ENCODE measurements at places on chromosomes 2 and 18. TPM values are rescaled to one million over a fixed set of nuclear protein-coding genes. Genes with fewer than 3 reads are reported as not detected.

FBXO36 gene
- polyA plus RNA-seq, result 0.44 TPM

CIB4 gene
- polyA plus RNA-seq, result not detected

TBC1D8 gene
- 50.4 TPM for polyA plus RNA-seq

AQP12A gene
- not detected for polyA plus RNA-seq

ABCG8 gene
- not detected for polyA plus RNA-seq

DLX1 gene
- 0.04 TPM for polyA plus RNA-seq

MROH2A gene
- polyA plus RNA-seq, result not detected

PRSS56 gene
- polyA plus RNA-seq, result 0.82 TPM

C2orf74 gene
- polyA plus RNA-seq, result 13.8 TPM

WNT6 gene
- polyA plus RNA-seq, result 0.20 TPM

KLHL41 gene
- polyA plus RNA-seq, result 639 TPM

SERPINB3 gene
- polyA plus RNA-seq, result 0.08 TPM

CACNB4 gene
- 0.10 TPM for polyA plus RNA-seq

SDC1 gene
- polyA plus RNA-seq, result 0.10 TPM

RNF181 gene
- polyA plus RNA-seq, result 156 TPM

IL1RL1 gene
- polyA plus RNA-seq, result 2.9 TPM

G6PC2 gene
- polyA plus RNA-seq, result not detected

STARD6 gene
- polyA plus RNA-seq, result not detected

EXOC6B gene
- polyA plus RNA-seq, result 5.1 TPM

TRIP12 gene
- polyA plus RNA-seq, result 51.8 TPM

NYAP2 gene
- 0.96 TPM for polyA plus RNA-seq

SEC11C gene
- 23.4 TPM for polyA plus RNA-seq

TRIB2 gene
- polyA plus RNA-seq, result 14.3 TPM

PLB1 gene
- 1.7 TPM for polyA plus RNA-seq
